Effector memory CD4-positive, alpha-beta T cell (primary cell): ENCODE measurements at places on chromosomes 3 and 15.

DNA sequence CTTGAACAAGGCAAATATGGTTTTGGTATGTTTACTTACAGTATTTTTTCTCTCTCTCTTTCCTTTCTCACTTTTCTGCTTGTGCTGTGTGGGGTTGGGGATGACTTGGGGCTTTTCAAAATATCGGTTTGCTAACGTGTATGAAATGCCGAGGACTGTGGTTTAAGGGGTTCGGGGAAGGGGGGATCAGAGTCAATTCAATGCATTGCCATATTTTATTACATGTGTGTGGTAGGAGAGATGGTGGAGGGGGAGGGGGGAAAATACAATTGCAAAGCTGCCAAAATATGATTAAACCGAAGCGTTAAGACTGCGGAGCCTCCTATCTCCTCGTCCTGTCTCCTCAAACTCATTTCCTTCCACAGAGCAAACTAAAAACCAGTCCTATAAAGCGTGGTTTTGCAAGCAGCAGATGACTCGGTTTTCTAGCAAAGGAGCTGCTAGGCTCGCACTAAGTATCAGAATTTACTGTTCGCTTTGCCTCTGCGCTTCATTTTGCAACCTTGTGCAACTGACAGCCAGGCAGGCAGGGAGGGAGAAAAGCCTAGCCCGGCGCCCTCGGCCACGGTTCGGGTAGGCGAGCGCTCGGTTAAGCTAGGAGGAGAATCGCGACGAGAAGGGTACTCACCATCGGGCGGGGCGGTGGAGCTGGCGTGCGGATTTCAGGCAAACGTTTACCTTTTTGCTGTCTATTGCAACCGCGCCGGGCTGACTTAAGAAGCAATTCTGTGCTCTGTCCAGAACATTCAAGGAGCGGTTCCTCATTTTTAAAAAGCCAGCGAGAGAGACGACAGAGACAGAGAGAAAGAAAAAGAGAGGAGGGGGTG lies 4.0 kb upstream of the NR2F2 start:
- no peak for DNase-seq

GRCh38 chr3:134606033-134607025 lies 44.5 kb downstream of the KY start:
- DNase-seq = no peak

DNA sequence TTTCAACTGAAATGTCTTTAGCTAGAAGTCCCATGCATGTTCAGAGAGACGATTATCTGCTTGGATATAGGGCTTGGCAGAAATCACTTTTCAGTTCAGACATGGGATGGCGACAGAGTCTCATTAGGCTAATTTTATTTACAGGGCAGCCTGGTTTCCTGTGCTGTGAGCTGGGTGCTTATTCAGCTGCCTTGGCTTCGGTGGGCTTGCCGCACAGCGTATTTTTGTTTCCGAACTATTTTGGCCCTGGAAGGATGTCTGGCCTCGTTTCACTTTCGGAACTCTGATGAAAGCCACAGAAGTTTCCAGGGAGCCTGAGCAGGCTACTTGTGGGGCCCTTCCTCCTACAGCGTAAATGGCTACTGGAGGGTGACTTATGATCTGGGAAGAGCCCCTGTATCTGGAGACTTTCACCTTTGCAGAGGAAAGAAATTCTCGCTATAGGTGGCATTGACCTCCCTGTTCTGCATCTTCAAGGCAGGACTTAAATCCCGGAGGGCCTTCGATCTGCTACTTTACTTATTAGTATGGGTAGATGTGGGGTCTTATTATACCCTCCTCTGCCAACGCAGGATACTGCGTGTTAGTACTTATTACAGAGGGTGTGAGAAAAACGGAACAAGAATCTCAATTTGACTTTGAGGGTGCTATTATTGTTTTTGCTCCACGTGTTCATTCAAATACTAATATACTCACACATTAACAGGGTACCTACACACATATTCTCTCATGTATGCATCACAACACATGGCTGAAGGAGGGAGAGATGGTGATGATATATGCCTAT lies 364.0 kb upstream of the RBMS3 start:
- no peak for DNase-seq

GRCh38 chr3:15206662-15207576 lies 873 bp downstream of the CAPN7 start:
- DNase-seq = no peak

DNA sequence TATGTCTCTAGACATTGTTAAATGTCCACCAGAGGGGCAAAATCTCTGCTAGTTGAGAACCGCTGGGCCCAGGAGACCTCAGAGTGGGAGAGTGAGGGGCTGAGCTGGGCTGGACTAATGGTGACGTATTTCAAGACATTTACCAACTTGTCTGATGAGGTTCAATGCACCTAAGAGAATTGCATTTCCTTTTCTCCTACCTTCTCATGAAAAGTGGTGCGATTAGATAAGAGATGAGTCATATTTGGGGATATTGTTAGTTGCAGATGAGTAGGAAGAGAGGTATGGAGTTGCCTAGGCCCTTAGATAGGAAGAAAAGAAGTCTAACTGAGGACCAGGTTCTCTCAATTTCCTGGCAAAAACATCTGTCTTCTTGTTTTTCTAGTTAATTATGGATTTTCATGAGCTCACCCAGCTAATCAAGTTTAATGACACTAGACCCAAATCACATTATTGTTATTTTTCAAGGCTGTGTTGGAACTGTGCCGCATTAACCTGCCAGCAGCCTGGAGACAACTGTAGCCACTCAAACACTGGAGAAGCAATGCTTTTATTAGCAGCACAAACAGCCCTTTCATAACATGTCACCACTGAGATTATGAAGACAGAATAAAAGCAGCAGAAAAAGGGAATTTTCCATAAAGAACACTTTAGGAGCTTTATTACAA lies 144.2 kb downstream of the PDCD6IP start:
- DNase-seq = no peak

DNA sequence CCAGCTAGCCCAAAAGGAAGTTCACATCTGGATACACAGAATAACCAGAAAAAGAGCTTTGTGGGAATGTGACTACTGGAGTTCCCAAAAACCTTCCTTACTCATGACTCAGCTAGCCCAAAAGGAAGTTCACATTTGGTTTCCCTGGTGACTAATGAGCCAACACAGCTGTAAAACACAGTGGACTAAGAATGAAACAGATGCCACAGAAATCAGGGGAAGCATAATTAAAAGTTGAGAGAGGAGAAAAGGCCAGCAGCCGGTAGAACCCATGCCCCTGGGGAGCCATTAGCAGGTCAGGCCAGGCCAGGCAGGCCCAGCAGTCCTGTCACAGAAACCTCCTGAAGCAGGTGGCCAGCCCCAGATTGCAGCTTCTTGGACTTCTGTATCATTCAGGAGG lies 130.3 kb downstream of the GHSR start:
- DNase-seq = no peak

DNA sequence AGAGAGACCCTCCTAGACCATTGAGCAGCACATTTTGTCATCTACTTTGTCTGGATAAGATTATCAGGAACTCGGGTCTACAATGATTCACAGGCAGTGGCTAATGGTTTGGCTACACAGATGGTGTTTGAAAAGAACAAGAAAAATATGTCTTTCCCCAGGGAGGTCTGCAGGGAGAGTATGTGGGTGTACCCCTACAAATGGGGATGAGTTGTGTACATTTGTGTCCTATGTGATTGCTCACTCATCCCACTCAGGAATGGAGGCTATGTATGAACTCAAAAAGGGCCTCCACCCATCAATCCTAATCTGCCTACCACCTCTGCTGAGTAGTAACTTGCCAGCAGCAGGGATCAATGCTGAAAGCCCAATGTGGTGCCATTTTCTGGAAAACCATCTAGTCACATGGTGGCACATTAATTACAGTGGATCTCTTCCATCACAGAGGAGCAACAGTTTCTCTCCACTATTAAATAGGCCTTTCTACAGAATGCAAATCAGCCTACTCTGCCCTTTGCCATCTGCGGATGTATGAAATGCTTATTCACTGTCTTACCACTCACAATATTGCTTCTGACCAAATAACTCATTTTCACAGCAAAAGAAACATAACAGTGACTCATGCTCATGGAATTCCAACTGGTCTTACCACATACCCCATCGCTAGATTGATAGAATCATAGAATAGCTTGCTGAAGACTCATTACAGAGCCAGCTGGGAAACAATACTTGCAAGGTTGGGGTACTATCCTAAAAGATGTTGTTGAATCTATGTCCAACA lies 48.3 kb upstream of the TRIM42 start:
- DNase-seq = no peak

GRCh38 chr3:172224560-172225214 lies 185.3 kb downstream of the FNDC3B start:
- no peak for DNase-seq

DNA sequence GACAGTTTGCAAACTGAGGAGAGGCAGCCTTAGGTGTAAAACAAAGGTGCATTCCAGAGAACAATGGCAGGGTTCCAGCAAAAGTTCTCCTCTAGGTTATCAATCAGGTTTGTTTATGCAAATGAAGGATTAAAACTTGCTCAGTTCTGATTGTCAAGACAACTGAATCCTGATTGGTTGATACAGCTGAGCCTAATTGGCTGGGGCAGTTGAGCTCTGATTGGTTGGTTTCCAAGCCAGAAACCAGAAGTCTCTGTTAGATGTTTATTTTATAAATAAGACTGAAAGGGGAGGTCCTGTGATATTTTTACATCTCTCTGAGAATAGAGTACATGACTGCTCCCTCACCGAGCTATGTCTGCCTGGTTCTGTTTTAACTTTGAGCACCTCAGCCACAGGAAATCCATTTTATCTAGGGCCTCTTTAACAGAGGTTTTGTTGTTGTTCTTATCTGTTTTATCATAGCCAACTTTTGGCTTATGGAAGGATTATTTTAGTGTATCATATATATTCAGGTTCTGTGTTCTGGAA lies 37.8 kb downstream of the PPM1L start:
- DNase-seq = no peak

GRCh38 chr3:195134431-195134830 lies 136.5 kb downstream of the XXYLT1 start:
- no peak for DNase-seq

DNA sequence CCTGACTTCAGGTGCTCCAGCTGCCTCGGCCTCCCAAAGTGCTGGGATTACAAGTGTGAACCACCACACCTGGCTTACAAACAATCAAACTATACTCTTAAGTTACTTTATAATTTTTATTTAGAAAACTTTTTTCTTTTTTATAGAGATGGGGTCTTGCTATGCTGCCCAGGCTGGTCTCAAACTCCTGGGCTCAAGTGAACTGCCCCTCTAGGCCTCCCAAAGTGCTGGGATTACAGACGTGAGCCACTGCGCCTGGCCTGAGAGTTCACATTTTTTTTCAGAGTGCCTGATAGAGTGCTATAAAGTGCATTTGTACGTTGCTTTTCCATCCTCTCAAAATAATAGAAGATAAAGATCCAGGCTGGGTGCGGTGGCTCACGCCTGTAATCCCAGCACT lies 102.0 kb upstream of the TBL1XR1 start:
- no peak for DNase-seq

GRCh38 chr3:111652492-111653180 lies 57.5 kb upstream of the ZBED2 start:
- DNase-seq = no peak

- no peak for DNase-seq
Measured at GRCh38 chr3:108862865-108863798, 40.5 kb downstream of the TRAT1 start.

GRCh38 chr3:25429361-25430286 lies 1.6 kb downstream of the RARB start:
- no peak for DNase-seq

DNA sequence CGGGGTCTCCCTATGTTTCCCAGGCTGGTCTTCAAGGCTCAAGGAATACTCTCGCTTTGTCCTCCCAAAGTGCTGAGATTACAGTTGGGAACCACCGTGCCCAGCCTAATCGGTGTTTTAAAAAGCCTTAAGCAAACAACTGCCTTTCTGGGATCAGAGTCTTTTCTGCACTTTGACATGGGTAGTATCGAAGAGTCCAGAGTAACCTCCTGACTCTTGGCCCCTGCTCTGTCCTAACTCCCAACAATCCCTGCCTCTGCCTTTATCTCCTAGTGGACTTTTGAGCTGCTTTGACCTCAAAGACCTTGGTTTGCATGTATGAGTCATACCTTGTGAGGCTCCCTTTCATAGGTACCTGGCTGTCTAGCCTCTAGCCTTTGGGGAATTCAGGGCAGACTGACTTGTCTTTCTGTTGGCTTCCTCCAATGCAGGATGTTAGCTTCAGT lies 21.0 kb upstream of the HACD2 start:
- DNase-seq = no peak

GRCh38 chr3:64895106-64895990 lies 207.5 kb upstream of the ADAMTS9 start:
- DNase-seq = no peak

DNA sequence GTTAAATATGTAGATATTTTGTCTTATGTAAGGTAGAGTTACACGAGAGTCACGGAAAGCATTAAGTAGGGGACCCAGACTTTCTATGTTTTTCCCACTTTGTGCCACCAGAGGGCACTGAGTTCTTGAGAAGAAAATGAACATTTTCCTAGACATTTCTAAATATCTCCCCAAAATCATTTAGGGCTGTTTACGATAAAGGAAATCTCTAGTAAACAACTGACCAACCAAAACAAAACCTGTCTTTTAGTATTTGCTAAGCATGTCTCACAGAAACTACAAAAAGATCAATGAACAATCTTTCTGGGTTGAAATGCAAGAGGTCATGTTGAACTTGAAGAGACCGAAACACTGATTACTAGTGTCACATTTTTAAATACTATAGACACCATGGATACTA lies 16.1 kb downstream of the POU1F1 start:
- DNase-seq = no peak

DNA sequence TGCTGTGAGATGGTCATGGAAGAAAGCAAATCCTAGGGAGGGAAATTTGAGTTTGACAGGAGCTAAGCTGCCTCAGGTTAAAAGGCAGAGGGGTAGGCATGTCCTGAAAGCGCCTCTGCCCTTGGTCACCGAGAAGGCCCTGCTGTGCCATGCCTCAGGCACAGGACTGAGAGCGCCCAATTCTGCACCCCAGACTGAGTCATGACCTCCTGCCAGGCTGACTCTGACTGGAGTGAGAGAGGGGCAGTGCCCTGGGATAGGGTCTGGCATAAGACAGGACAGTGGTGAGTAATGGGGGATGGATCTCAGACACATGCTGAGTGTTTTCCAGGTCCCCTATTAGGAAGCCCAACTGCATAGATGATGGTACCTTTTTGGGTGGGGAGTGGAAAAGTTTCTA lies 44.4 kb downstream of the EPHB1 start:
- DNase-seq = no peak

GRCh38 chr15:42206406-42206805 lies 1.7 kb downstream of the VPS39 start:
- no peak for DNase-seq

DNA sequence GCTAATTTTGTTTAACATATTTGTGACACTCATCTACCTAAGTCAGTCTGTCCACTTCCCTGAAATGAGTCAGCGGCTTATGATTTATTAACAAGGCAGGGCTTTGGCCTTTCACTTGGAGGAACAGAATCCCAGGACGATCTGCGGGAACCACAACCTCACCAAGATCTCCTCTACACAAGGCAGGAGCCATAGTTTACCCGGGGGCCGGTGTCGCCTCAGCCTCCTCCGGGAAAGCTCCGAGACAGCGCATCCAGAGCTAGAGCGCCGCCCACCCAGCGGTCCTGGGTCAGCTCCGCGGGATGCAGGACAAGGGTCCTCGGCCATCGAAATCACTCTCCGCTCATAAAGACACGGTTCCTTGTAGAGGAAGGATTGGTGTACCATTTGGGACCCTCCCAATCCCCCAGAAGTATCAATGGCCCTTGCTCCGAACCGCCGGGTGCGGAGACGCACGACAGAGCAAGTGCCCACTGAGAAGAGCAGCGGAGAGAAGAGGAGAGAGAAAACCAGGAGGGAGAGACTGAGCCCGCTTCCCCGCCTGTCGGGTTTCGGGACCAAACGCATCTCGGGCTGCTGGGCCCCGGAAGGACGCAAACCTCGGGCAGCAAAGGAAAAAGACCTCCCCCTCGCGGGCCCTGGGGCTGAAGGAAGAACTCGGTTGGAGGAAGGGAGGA lies 13.1 kb upstream of the ALCAM start:
- DNase-seq = no peak
